ENCODE measurements at places on chromosomes 2 and 18. TPM values are rescaled to one million over a fixed set of nuclear protein-coding genes. Genes with fewer than 3 reads are reported as not detected.

DNA sequence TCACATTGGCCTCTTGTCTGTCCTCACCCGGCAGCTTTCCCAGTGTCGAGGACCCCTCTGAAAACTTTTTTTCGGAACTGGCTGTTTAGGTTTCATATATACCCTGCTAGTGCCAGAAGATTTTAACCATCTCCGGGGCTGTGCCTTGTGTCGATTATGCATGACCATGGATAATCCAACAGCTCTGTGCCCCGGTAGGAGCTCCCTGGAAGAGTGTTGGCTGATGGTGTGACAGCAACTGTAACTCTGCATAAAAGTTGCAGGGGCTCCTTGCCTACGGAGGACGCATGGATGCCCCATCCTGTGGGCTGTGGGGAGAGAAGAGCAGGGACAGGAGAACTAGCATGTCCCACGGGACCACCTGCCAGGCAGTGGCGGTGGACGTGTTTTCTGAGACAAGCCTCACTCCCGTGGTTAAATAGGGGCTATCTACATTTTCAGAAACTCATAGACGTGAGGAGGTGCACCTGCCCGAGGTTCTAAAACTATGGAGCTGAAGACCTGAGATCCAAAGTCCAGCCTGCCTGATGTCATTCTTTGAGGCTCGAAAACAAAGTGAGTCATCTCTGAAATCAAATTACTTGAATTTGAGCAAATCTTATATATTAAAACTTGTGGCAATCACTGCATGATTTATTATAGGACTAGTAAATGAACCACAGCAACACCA is 437.2 kb upstream of the HS6ST1 start:
- DNase-seq: peak; percentile 92
- H3K27me3 ChIP-seq: no peaks in the 10 kb centered on the region
- H3K36me3 ChIP-seq: no peaks in the 10 kb centered on the region
- H3K4me3 ChIP-seq: peak overlapping the region; percentile 64

- H3K27ac ChIP-seq: no peak overlapping the region
- H3K4me3 ChIP-seq: no peak overlapping the region
- no peaks in the 10 kb centered on the region for H3K27me3 ChIP-seq
- H3K36me3 ChIP-seq: no peaks in the 10 kb centered on the region
These were observed 30.3 kb upstream of the IL37 start for GRCh38 chr2:112880696-112881095.

- H3K4me3 ChIP-seq: no peak overlapping the region
- H3K27ac ChIP-seq: no peak overlapping the region
- H3K4me1 ChIP-seq: no peaks in the 10 kb centered on the region
- no peaks in the 10 kb centered on the region for H3K36me3 ChIP-seq
These were observed 84.3 kb downstream of the RPRM start for GRCh38 chr2:153394247-153394646.

- H3K4me1 ChIP-seq: peaks cover 6% of the 10 kb centered on the region
- H3K27me3 ChIP-seq: no peaks in the 10 kb centered on the region
- H3K4me3 ChIP-seq: no peak overlapping the region
- H3K27ac ChIP-seq: no peak overlapping the region
- DNase-seq: no peak
These were observed 260.2 kb downstream of the INSIG2 start for GRCh38 chr2:118348380-118349034.

DNA sequence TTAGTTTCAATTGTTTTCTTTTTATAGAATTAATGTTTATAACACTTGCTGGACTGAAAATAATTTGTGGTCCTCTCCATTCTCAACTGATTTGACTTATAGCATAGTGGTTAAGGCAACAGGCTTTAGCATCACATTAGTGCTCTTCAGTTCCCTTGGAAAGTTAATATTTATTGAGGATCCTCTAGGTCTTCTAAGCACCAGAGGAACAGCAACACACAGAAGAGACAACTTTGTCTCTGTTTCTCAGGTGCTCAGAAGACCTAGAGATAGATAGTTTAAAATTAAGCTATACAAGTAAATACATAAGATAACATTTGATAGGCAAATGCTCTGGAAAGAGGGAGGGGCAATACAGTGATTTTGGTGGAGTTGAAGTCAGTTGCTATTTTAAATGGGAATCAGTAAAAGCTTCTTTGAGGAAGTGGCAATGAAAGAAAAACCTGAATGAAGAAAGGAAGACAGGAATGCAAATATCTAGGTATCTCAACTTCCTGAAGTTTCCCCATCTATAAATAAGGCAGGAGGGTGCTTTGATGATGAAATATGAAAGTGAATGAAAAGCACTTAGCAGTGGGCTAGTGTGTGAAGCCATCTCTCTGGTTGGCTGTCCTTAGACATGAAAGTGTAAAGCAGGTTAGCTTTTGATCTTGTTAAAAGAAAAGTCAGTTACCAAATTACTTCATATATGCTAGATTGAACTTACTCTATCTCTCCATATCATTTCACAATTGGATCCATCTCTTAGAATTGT is 7.9 kb downstream of the NEUROD1 start:
- peaks cover 81% of the 10 kb centered on the region for H3K4me1 ChIP-seq
- H3K27ac ChIP-seq: peak overlapping the region; percentile 98
- no peaks in the 10 kb centered on the region for H3K36me3 ChIP-seq
- H3K27me3 ChIP-seq: no peaks in the 10 kb centered on the region

GRCh38 chr18:2331491-2331890 is 239.8 kb downstream of the METTL4 start:
- no peak overlapping the region for H3K4me3 ChIP-seq
- H3K36me3 ChIP-seq: no peaks in the 10 kb centered on the region
- H3K27me3 ChIP-seq: no peaks in the 10 kb centered on the region
- H3K4me1 ChIP-seq: no peaks in the 10 kb centered on the region
- no peak for DNase-seq

DNA sequence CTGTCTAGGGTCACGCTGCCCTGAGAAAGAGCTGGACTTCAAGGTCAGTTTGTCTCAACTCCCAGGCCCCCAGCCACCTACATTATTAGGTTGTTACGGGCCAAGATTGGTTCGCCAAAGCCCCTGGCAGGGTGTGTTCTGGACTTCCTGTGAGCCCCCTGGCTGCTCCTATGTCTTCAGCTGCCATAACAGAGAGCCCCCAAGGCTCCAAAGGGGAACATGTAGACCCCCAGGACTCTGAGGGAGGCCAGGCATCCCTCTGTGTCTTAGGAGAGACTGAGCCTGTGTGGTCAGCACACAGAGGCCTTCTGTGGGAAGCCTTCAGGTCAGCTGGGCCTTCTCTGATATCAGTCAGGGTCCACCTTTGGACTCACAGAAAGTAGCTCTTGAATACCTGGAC is 58.3 kb downstream of the INHBB start:
- H3K27me3 ChIP-seq: peaks cover 4% of the 10 kb centered on the region
- H3K4me3 ChIP-seq: no peak overlapping the region
- DNase-seq: no peak

GRCh38 chr2:221133941-221134340 is 438.2 kb downstream of the EPHA4 start:
- no peaks in the 10 kb centered on the region for H3K4me1 ChIP-seq
- H3K27ac ChIP-seq: no peak overlapping the region
- DNase-seq: no peak
- no peaks in the 10 kb centered on the region for H3K27me3 ChIP-seq
- H3K4me3 ChIP-seq: no peak overlapping the region
- no peaks in the 10 kb centered on the region for H3K36me3 ChIP-seq

DNA sequence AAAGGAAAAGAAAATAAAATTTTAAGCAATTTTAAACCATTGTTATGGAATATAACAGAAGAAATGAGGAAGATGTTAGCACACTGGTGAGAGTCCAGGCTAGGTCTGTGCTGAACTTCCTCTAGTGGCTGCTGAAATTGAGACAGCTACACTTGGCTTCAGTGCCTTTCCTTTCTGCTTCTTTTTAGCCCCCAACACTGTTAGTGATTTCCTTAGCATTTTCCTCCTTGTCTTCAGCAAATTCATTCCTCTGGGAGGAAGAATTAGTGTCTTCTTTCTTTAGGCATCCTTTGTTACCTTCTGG is 47.6 kb downstream of the ITGAV start:
- H3K27ac ChIP-seq: no peak overlapping the region
- H3K4me1 ChIP-seq: no peaks in the 10 kb centered on the region
- H3K36me3 ChIP-seq: no peaks in the 10 kb centered on the region
- no peaks in the 10 kb centered on the region for H3K27me3 ChIP-seq
- DNase-seq: no peak
- no peak overlapping the region for H3K4me3 ChIP-seq

Gene FER1L5
- total RNA-seq: not detected

Gene WDR12
- total RNA-seq: 129 TPM

Gene SRD5A2
- total RNA-seq: 0.04 TPM

Gene KCNK3
- not detected for total RNA-seq

Gene AQP4
- total RNA-seq: not detected

All from Karpas-422 (cell line).